ENCODE measurements at places on chromosomes 11 and 22. TPM values are rescaled to one million over a fixed set of nuclear protein-coding genes. Genes with fewer than 3 reads are reported as not detected.

Gene MPPED2
- total RNA-seq = not detected

Gene SNX32
- 2.4 TPM for total RNA-seq

Gene CEP164
- total RNA-seq = 23.3 TPM

Gene KDM4D
- total RNA-seq = 0.77 TPM

Gene ADAMTS15
- 51.1 TPM for total RNA-seq

Gene YWHAH
- 87.6 TPM for total RNA-seq

Gene CBX6
- 57.4 TPM for total RNA-seq

Gene ENTHD1
- total RNA-seq = not detected

Gene MICAL2
- total RNA-seq = 92.9 TPM

Gene PTPRCAP
- total RNA-seq = not detected

Gene E2F8
- under 0.01 TPM for total RNA-seq

Gene SCGB2A2
- total RNA-seq = not detected

Gene P2RY2
- total RNA-seq = not detected

Gene CEND1
- 1.3 TPM for total RNA-seq

Gene CYTH4
- total RNA-seq = not detected

Gene PLEKHB1
- 1.6 TPM for total RNA-seq

Gene SYNGR1
- total RNA-seq = 14.9 TPM

Gene AIFM3
- total RNA-seq = 1.1 TPM

Gene PAMR1
- total RNA-seq = 219 TPM

Gene KCNC1
- total RNA-seq = not detected

Gene OR6A2
- total RNA-seq = not detected

Gene TMPRSS13
- not detected for total RNA-seq

Gene LGALS12
- 2.4 TPM for total RNA-seq

Gene NCF4
- total RNA-seq = not detected

Gene OR10AG1
- total RNA-seq = not detected

Gene HBB
- not detected for total RNA-seq

Gene MCHR1
- total RNA-seq = not detected

Gene OR52H1
- not detected for total RNA-seq

Gene CCDC116
- total RNA-seq = not detected

Gene SLN
- 0.17 TPM for total RNA-seq

Gene MPZL3
- total RNA-seq = 0.17 TPM

Gene PATE2
- not detected for total RNA-seq

Gene NLRP6
- not detected for total RNA-seq

Gene SLC22A12
- not detected for total RNA-seq

Gene OR4D11
- total RNA-seq = not detected

Gene CHID1
- 91.3 TPM for total RNA-seq

Gene MYOD1
- total RNA-seq = 0.51 TPM

Gene LGR4
- total RNA-seq = 7.0 TPM

Gene MYRF
- total RNA-seq = 3.8 TPM

Gene B3GAT1
- not detected for total RNA-seq

Gene RAC2
- 30.2 TPM for total RNA-seq

Gene SIRT3
- total RNA-seq = 9.8 TPM

Gene RFPL2
- total RNA-seq = not detected

Gene BEST1
- total RNA-seq = 1.5 TPM

Gene TMEM134
- total RNA-seq = 36.2 TPM

Gene APOBEC3B
- total RNA-seq = 0.23 TPM

Gene MUC5AC
- not detected for total RNA-seq

Gene DEFB108B
- not detected for total RNA-seq

Gene XKR3
- total RNA-seq = not detected

Gene SESN3
- total RNA-seq = 31.7 TPM

Gene MPPED1
- not detected for total RNA-seq
